ENCODE measurements at places on chromosomes 13 and 19.
A peak's percentile ranks its signal among the peaks of the same experiment; 100 is the strongest.

DNA sequence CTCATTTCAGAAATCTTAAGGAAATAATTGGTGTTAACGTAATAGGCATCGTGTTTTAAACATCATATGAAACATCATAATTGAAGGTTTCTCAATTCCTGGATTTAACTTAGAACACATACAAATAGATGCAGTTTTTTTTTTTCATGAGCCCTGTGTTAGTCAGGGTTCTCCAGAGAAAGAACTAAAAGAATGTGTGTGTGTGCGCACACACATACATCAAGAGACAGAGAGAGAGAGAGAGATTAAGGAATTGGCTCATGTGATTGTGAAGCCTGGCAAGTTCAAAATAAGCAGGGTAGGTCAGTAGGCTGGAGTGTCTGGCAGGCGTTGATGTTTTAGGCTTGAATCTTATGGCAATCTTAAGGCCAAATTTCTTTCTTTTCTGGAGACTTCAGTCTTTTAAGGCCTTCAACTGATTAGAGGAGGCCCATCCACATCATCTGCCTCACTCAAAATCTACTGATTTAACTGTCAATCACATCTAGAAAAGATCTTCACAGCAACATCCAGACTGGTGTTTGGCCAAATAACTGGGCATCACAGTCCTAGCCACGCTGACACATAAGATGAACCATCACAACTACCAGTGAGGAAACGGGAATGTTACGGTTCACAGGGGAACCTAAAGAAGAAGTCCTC is 25.2 kb downstream of the SPATA13 start:
- H3K4me1 ChIP-seq: peaks cover 43% of the 10 kb centered on the region
- H3K4me3 ChIP-seq: no peak overlapping the region
- peaks cover 16% of the 10 kb centered on the region for H3K36me3 ChIP-seq
- H3K27ac ChIP-seq: no peak overlapping the region

DNA sequence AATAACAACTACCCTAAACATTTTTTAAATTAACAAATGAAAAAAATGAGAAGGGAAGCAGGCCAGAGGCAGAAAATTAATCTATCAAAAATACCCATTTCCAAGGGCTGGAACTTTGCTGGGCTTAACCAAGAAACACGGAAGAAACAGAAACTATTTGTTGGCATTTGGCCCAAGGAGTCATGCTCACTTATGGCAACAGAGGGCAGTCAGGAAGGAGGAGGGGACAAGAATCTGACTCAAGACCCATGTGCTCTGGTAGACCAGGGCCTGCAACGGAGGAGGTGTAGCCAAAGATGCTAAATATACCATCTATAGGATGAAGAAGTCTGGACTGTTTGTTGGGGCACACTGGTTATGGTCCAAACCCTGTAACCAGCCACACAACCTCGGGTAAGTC is 496.7 kb downstream of the COG6 start:
- no peak overlapping the region for H3K4me3 ChIP-seq
- H3K36me3 ChIP-seq: no peaks in the 10 kb centered on the region
- DNase-seq: no peak
- no peak overlapping the region for H3K27ac ChIP-seq

- H3K4me1 ChIP-seq: peaks cover 10% of the 10 kb centered on the region
- H3K4me3 ChIP-seq: no peak overlapping the region
- no peaks in the 10 kb centered on the region for H3K27me3 ChIP-seq
These were observed 26.1 kb downstream of the TJP3 start for GRCh38 chr19:3734310-3734600.

- no peak for DNase-seq
- H3K27me3 ChIP-seq: peaks cover 66% of the 10 kb centered on the region
- H3K27ac ChIP-seq: no peak overlapping the region
- H3K4me3 ChIP-seq: no peak overlapping the region
- no peaks in the 10 kb centered on the region for H3K36me3 ChIP-seq
These were observed 117.7 kb downstream of the COL4A2 start for GRCh38 chr13:110424569-110425443.

DNA sequence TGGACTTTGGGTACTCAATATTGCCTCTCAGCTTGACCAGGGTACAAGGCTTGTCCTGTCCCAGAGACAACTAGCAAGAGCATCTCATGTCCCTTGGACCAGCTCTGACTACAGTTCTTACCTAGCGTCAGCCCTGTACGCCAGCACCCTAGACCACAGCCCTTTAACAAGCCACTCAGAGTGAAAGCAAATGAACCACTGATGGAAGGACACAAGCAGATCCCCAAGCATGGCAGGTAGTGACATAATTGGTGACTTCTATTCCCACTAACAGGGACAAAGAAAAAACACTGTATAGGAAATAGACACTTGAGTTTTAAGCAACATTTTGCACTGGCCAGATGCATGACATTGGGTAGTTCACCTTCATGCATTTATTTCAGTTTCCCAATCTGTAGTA is 8.8 kb upstream of the LRCH1 start:
- peaks cover 6% of the 10 kb centered on the region for H3K4me1 ChIP-seq
- H3K27me3 ChIP-seq: peaks cover 36% of the 10 kb centered on the region
- DNase-seq: no peak

GRCh38 chr13:104357174-104357573 is 1291.0 kb upstream of the SLC10A2 start:
- no peak overlapping the region for H3K4me3 ChIP-seq
- H3K27ac ChIP-seq: no peak overlapping the region
- DNase-seq: no peak
- H3K27me3 ChIP-seq: no peaks in the 10 kb centered on the region
- H3K4me1 ChIP-seq: no peaks in the 10 kb centered on the region

DNA sequence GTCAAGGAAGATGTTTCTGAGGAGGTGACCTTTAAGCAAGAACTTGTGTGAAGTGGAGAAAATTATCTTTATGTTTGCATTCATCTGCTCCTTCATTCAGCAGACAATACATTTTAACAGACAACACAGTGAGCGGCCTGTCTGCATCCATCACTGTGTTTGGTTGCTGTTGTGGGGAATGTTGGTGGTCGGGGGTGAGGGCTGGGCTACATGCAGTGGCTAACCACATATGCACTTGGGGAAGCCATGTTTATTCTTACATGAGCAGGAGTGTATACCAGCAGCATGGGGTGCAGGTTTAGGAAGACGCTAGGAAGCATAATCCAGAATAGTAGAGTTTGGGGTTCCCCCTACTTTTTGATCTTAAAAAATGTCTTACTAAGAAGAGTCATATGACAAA is 66.4 kb downstream of the DHRS12 start:
- no peaks in the 10 kb centered on the region for H3K27me3 ChIP-seq
- H3K27ac ChIP-seq: peak overlapping the region; percentile 75
- no peak overlapping the region for H3K4me3 ChIP-seq

GRCh38 chr13:34312578-34312977 is 494.6 kb downstream of the RFC3 start:
- no peaks in the 10 kb centered on the region for H3K27me3 ChIP-seq
- H3K4me1 ChIP-seq: no peaks in the 10 kb centered on the region
- DNase-seq: no peak
- no peak overlapping the region for H3K27ac ChIP-seq

DNA sequence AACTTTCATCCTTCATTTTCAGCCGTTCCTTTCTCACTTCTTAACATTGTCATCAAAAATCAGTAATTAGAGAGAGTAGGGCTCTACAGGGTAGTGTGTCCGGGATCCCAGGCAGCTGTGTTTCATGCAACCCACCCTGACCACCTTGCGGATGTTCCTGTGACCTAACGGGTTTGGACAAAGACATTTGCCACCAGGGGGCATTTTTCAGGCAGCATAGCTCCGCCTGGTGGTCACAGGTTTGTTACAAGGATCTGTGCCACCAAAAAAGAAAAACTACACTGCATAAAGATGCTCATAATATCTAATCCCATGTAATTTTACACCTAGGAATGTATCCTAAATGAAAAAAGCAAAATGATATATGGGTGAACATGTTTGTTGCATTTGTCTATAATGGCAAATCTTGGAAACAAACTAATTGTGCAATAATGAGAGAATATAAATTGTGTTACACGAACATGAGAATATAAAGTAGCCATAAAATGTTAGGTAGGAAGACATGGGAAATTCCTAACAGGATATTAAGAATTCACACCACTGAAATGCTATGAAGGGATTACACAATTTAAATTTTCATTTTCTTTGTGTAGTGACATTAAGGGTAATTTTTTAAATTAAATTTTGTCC is 123.0 kb downstream of the SLC7A1 start:
- H3K4me1 ChIP-seq: peaks cover 1% of the 10 kb centered on the region
- DNase-seq: peak; percentile 19
- no peak overlapping the region for H3K4me3 ChIP-seq
- H3K27ac ChIP-seq: no peak overlapping the region
- H3K27me3 ChIP-seq: peaks cover 16% of the 10 kb centered on the region

GRCh38 chr13:46717275-46717674 is 79.7 kb downstream of the ESD start:
- peaks cover 8% of the 10 kb centered on the region for H3K36me3 ChIP-seq
- H3K27ac ChIP-seq: no peak overlapping the region
- peaks cover 5% of the 10 kb centered on the region for H3K4me1 ChIP-seq
- H3K27me3 ChIP-seq: no peaks in the 10 kb centered on the region

- no peak within 1 kb of the TSS for H3K27ac ChIP-seq
- no peaks in the 10 kb centered on the region for H3K27me3 ChIP-seq
- no peak within 1 kb of the TSS for H3K4me3 ChIP-seq
These were observed at the start of gene TEX29 for GRCh38 chr13:111319998-111320911. Gene TEX29 (plus strand): TSS chr13:111320642. CDS start chr13:111320891, 249 bp downstream.

DNA sequence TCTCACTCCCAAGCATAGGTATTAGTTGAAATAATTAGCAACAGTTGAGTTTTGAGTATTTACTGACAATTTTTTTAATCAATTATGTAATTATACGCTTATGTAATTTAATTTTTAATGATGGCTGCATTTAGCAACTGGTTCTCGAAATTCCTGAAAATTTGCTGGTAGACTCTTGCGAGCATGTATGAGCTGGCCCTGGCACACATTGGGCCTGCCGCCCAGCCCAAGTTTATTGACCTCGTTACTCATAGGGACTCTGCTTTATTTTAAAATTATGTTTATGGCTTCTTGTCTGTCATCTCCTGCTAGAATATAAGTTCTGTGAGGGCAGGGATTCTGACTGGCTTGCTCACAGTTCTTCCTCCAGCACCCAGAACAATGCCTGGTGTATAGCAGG is 6.7 kb downstream of the KLK14 start:
- DNase-seq: no peak
- no peaks in the 10 kb centered on the region for H3K4me1 ChIP-seq
- H3K4me3 ChIP-seq: no peak overlapping the region
- H3K36me3 ChIP-seq: no peaks in the 10 kb centered on the region
- no peaks in the 10 kb centered on the region for H3K27me3 ChIP-seq

DNA sequence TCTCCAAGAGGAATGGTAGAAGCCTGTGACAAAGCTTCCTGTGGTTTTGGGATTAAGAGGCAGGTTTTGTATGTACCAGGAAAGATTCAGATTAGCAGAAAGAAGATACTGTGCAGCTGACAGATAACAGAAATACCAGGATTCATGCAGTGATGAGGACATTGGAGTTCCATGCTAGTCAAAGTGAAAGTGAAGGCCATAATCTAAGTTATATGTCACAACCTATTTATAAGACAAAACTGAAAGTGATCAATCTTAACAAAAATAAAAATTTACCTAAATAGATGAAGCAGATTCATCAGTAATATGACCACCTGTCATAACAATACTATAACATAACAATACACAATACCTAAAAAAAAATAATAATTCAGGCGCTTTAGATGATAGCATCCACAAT is 1305.2 kb upstream of the PCDH9 start:
- H3K27me3 ChIP-seq: no peaks in the 10 kb centered on the region
- H3K36me3 ChIP-seq: no peaks in the 10 kb centered on the region
- no peak overlapping the region for H3K4me3 ChIP-seq
- no peak for DNase-seq
- no peak overlapping the region for H3K27ac ChIP-seq

- peaks cover 12% of the 10 kb centered on the region for H3K4me1 ChIP-seq
- peaks cover 43% of the 10 kb centered on the region for H3K27me3 ChIP-seq
- H3K4me3 ChIP-seq: no peak overlapping the region
- H3K27ac ChIP-seq: no peak overlapping the region
These were observed 5.9 kb downstream of the RTBDN start for GRCh38 chr19:12828494-12828893.

DNA sequence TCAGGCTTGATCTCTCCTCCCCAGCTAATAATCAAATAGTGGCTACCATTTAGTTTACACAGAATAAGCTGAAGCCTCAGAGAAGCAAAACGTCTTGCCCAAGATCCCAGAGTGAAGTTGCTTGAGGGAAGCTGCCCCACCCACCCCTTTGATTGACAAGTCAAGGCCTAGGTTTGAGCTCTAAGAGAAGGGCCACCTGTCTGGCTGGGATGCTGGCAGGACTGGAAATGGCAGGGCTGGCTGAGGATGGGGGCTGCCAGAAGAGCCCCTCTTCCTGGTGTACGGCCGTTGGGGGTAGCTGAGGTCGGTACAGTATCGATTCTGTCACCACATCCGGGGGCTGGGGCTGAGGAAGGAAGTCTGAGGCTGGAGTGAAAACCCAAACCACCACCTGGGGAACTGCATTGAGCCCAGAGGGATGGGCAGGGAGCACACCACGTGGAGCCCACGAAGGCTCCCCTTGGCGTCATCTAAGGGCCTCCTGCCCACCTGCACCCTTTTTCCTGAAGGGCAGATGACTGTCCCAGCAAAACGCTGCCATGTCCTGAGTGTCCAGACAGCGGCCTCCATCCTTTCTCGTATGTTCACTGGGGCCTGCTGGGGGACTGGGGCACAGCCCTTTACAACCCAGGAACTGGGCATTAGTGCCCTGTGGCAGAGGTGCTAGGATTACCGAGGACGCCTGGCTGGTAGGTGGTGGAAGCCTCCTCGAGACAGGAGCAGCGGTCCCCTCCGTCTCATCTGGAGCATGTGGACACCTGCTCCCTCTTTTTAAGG is 1.4 kb upstream of the PRKD2 start:
- H3K4me3 ChIP-seq: peak overlapping the region; percentile 94
- H3K27me3 ChIP-seq: no peaks in the 10 kb centered on the region
- peaks cover 46% of the 10 kb centered on the region for H3K36me3 ChIP-seq
- peaks cover 34% of the 10 kb centered on the region for H3K4me1 ChIP-seq
- DNase-seq: peak; percentile 69

DNA sequence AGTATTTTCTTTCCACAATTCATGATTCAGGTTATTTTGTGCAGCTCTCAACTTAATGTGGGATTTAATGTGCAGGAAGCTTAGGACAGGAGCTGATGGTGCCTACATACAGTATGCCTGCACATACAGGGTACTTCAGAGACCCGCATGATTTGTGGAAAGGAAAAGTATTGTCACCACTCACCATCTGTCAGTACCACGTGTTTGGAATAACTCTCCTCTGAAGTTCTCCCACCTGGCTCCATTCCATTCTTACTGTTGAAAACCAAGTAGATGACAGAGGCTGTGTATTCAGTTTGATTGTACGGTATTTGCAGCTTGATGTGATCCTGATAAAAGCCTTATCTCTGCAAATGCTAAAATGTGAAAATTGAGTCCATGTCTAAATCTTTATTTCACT is 85.7 kb downstream of the ZAR1L start:
- no peak overlapping the region for H3K27ac ChIP-seq
- peaks cover 15% of the 10 kb centered on the region for H3K36me3 ChIP-seq
- H3K4me1 ChIP-seq: no peaks in the 10 kb centered on the region
- no peak overlapping the region for H3K4me3 ChIP-seq
- H3K27me3 ChIP-seq: no peaks in the 10 kb centered on the region

GRCh38 chr13:111610879-111611278 is 290.4 kb downstream of the TEX29 start:
- no peaks in the 10 kb centered on the region for H3K36me3 ChIP-seq
- H3K27me3 ChIP-seq: no peaks in the 10 kb centered on the region
- no peak overlapping the region for H3K4me3 ChIP-seq
- DNase-seq: no peak
